ENCODE measurements at places on chromosomes 1 and 21.

DNA sequence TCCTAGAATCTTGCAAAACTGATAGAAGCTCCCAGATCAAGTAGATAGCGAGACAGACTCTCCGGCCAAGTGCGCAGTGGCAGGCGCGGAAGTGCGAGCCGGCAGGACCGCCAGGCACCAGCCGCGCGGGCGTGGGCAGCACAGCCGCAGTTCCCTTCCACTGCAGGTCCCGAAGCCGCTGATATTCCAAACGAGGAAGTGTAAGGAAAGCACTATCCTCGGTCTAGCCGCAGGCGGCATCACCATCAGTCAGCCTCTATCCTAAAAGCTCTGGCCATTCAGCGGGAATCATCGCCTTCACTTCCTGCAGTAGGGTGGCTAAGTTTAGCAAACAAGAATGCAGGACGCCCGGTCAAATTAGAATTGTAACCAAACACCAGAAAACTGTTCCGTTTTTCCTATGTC is 710 bp downstream of the GLRX2 start:
- peak; percentile 10 for DNase-seq

DNA sequence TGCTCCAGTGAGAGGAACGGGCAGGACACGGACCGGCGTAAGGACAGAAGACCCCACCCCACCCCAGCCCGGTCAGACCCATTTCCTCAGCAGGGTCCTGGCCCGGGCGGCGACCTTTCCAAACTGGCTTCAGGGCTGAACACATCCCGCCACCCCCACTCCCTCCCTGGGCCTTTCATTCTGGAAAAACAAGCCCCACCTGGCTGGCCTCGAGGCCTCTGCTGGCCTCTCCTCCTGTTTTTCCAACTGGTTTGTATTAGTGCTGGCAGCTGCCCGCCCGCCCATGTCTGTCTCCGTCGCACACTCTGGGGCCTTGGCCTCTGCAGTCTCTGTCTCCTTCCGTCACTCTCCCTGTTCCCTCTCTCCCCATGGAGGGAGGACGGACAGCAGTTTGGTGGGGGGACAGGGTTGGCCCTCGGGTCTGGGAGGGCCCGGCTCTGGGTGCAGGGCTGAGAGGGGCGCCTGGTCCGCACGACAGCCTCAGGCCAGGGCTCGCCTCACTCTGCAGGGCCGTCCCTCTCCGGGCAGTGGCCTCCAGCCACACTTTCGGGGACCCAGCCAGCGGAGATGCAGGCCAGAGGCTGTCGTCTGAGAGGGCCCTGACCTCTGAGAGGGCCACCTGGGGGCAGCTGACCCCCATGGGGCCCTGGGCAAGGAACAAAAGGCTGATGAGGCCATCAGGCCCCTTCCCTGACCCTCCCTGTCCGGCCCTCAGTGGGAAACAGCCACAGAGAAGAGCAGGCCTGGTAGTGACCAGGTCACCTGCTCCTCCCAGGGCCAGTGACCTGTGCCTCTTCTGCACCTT is 1.5 kb upstream of the MXRA8 start:
- DNase-seq = no peak

GRCh38 chr1:79781261-79781660 is 774.7 kb upstream of the ADGRL4 start:
- DNase-seq = no peak

DNA sequence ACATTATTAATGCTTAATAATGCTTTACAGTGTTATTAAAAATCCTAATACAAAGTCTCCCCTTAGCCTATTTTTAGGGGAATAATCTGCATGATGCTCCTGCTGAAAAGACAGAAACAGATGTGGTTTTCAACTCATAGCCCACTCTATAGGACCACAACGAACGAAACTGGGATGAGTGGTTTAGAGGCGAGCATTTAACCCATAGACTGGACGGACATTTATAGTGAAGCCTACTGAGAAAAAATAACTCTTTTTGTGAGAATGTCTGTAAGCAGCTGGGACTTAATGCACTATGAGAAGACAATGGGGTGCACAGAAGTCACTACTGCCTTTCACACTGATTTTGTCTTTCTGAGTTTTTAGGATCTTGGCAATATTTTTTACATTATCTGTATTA is 1599.6 kb upstream of the B3GALT2 start:
- no peak for DNase-seq

DNA sequence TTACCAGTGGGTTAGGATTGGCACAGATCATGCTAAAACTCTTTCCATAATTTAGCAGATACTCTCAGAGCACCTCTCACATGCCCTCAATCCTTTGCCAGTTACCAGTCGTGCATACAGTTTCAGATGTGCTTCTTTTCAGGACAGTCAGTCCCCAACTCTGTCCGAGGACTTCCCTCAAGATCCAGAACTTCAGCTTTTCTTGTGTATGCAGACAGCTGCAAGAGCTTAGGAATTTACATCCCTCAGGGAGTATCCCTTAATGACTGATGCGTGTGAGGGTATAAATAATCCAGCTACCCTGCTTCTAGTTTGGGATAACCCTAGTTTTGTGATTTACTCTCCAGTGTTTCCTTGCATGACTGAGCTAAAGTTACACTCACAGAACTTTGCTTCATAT is 393.0 kb upstream of the PLXNA2 start:
- DNase-seq = no peak

- DNase-seq = no peak
Observed at GRCh38 chr1:56399795-56400194, 179.6 kb downstream of the PLPP3 start.

DNA sequence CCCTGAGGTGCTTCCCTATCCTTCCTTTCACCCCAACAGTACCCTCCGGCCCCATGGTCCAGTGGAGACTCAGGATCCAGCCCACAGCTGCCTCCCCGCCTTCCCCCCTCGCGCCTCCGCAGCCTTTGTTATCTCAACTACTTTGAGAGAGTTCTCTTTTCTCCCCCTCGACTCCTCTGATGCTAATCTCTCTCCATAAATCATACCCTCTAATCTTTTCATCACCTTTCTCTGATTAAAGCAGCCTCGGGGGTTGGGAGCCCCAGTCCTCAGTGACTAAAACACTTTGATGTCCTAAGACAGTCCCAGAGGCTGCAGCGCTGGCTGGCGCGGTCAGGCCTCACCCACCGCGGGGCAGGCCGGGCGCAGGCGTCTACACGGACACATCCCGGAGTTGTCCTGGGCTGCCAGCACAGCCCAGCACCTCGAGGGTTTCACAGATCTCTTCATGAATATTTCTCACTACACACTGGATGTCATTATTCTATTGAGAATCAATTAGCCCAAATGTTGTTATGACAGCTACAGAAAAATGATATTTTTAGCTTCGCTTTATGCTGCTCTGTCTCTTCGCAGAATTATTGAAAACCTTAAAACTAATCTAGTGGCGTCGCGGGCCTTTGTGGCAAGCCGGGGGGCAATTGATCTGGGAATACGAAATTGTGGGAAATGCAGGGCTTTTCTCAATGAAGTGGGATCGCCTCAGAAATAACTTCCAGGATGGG is 289.5 kb downstream of the RRAGC start:
- DNase-seq = no peak

- DNase-seq = no peak
Observed at GRCh38 chr1:187680823-187681222, 852.1 kb downstream of the PLA2G4A start.

DNA sequence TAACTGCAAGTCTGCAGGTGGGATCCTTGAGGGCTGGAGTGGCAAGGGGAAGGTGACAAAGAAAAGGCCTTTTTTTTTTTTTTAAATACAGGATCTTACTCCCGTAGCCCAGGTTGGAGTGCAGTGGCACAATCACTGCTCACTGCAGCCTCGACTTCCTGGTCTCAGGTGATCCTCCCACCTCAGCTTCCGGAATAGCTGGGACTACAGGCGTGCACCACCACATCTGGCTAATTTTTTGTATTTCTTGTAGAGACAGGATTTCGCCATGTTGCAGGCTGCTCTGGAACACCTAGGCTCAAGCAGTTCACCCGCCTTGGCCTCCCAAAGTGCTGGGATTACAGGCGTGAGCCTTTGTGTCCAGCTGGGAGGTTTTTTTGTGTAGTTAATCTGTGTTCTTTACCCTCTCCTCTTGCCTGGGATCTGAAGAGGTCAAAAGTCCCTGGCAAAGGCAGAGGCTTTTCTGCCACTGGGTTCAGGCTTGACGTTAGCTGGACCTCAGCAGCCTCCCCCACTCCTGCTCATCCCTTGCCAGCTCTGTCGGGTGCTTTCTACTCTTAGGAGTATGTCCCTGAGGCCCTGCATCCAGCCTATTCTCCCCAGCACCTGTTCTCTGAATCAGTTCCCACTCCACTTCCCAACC is 5.2 kb downstream of the IL6R start:
- no peak for DNase-seq

DNA sequence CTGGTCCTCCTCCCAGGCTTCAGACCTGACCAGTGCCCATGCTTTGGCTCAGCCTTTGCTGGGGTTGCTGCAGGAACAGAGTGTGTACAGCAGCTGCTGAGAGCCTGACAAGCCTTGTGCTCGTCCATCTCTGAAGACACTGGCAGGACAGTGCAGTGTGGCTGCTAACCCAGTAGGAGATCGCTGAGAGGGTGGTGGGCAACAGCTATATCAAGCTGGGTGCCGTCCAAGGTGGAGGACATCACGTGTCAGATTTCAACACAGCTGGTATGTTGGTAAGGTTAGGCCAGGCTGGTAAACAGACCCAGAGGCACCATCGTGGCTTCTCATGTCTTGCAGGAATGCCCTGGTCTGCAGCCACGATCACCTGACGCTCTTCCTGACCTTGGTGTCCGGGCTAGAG is 17.9 kb upstream of the SLC25A34 start:
- no peak for DNase-seq

DNA sequence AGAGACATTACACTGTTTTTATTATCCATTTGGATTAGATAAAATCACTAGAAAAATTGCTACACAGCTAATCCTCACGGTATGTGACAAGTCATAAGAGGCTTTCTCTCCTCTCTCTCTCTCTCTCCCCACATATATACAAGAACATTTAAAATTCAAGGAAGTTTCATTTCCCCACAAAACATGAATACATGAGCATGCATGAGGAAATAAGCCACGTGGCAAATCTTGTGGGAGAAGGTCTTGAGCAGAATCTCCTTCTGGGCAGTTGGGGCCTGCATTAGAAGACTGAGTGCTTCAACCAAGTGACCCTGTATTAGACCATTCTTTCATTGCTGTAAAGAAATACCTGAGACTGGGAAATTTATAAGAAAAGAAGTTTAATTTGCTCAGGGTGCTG is 1313.1 kb downstream of the MRPL39 start:
- no peak for DNase-seq

DNA sequence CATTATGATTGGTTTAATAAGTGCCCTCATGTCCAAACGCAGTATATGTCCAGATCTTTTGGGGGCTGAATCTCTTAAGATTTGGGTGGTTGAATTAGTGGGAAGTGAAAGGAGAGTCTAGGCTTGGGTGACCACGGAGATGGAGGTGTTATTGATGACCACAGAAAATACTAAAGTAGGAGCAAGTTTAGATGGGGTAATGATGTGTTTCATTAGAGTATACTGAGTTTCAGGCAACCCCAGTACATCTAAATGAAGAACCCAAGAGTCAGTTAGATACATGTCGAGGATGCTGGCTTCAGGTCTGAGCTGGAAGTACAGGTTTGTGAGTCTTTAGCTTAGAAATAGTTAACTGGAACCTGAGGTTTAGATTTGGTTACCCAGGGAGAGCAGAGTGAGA is 6.5 kb upstream of the ZZZ3 start:
- no peak for DNase-seq

GRCh38 chr1:229538945-229539344 is 19.6 kb downstream of the ABCB10 start:
- DNase-seq = no peak

DNA sequence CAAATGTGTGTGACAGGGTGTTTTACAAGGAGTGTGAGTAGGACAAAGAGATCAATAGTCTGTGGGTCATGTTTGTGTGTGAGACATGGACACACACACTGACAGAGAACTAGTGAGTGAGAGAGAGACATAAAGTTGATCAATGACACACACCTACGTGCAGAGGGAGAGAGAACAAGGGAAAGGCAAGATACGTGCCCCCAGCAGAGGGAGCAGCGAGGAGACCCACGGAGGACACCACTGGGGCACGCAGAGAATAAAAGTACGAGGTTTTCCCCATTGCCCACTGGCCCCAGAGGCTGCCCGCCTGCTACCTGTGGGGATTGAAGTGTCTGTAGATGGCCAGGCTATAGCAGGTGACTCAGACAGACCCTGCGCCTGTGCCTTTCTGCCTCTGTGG is 130.2 kb upstream of the CSF3R start:
- no peak for DNase-seq

DNA sequence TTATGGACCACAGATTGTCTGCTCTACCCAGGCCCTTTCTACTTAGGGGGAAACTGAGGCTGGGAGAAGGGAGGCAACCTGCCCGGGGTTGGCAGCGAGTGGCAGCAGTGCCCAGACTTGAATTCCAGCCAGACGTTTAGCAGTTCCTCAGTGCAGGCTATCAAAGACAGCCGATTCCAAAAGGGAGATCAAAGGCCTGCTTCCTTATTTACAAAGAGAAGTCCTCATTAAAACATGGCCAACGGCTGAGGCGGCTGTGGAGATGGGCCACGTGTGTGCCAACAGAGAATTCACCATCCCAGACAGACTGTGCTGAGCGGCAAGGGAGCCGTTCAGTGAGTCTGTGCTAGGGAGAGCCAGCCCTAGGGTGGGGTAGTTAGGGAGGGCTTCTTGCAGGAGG is 27.7 kb downstream of the C1QB start:
- DNase-seq = no peak

DNA sequence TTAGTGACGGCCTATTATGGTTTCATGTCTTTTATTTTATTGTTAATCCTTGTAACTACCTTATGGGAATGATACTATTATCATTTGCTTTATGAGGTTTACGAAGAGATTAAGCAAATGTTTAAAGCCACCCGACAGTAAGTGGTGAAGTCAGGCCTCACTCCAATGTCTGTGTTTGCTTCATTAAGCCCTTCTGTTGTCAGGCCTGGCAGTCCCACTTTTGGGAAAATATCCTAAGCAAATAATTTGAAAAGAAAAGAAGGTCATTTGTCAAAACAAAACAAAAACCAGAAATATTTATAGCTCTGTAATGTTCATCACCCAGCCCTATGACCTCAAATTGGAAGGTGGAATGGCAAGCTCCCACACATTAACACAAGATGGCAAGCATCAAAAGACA is 40.7 kb upstream of the USP24 start:
- no peak for DNase-seq

- no peak for DNase-seq
Observed at GRCh38 chr1:212712451-212713303, 13.0 kb upstream of the BATF3 start.

GRCh38 chr1:20634594-20635084 is 1.4 kb downstream of the PINK1 start:
- DNase-seq = no peak

Measured in stimulated activated CD8-positive, alpha-beta memory T cell treated with anti-CD3 and anti-CD28 coated beads, Interleukin-7, amount 100 ng/mL, for 4 hours (primary cell).